ENCODE measurements at places on chromosomes 11 and 22.

GRCh38 chr11:96341211-96342013, 1.6 kb downstream of the MAML2 start:
- DNase-seq, result peak; percentile 51

GRCh38 chr11:110069158-110069737, 23.9 kb upstream of the ZC3H12C start:
- peak; percentile 89 for DNase-seq

DNA sequence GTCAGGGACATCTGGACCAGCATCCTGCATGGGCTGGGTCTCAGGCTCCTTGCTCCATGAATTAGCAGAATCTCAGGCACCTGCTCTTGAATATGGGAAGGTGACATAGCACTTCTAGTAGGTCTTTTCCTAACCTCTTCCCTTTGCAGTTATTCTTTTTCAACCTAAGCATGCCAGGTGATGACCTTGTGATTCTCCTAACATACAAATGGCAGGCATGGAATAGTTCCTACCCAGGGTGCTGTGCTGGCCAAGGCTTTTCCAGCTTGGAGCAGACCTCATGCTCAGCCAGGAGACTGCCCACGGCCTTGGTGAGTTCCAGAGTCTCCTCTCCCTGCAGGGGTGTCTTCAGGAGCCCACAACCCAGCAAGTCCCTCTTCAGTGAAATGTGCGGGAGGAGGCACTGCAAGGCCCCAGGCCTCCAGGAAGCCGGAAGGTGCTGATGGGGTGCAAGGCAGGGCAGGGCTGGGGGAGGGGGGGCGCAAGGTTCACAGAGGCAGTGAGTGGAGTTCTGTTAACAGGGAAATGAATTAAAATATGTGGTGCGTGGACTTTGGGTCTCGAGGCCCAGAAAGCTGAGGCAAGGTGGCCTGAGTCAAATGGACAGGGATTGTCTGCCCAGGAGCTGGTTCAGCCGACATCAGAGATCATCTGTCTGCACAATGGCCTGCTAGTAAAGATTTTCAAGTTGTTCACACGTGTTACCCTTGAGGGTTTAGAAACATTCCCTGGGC, 75.9 kb upstream of the SEPTIN5 start:
- DNase-seq, result no peak

DNA sequence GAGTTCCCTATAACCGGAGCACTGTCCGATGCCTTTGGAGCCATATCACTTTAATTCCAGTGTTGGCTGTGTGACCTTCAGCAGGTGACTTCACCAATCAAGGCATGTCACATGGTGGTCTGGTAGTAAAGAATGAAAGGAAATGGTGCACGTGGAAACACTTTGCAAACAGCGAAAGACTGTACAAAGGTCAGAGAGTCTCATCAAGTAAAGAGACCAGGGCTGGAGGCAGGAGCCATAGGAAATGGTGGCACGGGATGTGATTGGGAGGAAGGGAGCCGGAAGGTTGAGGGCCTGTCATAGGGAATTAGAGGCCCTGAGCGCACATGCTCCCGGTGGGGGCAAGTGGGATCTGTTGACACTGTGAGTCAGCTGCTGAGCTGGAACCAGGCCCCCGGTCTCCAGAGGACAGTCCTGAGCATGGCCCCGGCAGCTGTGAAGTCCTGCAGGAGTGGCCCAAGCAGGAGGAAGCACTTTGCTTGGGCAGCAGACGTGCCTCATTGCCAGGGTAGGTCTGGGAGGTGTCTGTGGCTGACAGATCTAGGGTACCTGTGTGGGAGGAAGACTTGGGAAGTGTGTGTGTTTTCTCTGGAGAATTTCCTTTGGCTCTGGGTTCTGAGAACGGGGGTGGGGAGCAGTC, 2.0 kb downstream of the DAGLA start:
- DNase-seq, result no peak

DNA sequence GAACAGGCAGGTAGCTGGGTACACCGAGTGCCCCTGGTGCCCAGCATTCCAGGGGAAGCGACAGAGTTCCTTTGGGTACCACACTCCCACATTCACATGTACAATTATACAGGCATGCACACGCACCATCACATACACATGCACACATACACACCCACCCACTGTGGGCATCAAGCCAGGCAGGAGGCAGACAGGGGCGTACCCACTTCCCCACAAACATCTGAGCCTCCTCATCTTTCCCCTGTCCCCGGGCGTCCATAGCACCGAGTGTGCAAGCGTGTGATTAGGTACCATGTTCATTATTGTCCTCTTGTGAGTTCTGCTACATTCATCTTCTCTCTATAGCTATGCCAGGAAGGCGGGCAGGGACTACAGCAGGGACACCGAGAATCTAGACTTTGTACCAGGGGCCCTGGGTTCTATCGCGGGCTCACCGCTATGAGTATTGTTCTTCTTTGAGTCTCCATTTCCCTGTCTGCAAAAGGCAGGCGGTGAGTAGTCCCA, 2.1 kb upstream of the CARD10 start:
- no peak for DNase-seq

- DNase-seq, result peak; percentile 34
Measured at GRCh38 chr11:114026355-114026754, 33.2 kb upstream of the ZBTB16 start.

DNA sequence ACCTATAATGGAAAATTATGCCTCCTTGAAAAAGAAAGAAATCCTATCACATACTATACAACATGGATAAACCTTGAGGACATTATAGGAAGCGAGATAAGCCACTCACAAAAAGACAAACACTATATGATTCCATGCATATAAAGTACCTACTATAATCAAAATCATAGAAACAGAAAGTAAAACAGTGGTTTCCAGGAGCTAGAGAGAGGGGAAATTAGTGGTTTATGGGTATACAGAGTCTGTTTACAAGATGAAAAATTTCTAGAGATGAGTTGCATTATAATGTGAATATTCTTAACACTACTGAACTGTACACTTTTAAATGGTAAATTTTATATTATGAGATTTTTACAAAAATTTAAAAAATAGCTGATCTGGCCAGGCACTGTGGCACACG, 40.5 kb upstream of the ARHGAP42 start:
- no peak for DNase-seq

GRCh38 chr11:101618709-101619108, 34.9 kb upstream of the TRPC6 start:
- peak; percentile 66 for DNase-seq

DNA sequence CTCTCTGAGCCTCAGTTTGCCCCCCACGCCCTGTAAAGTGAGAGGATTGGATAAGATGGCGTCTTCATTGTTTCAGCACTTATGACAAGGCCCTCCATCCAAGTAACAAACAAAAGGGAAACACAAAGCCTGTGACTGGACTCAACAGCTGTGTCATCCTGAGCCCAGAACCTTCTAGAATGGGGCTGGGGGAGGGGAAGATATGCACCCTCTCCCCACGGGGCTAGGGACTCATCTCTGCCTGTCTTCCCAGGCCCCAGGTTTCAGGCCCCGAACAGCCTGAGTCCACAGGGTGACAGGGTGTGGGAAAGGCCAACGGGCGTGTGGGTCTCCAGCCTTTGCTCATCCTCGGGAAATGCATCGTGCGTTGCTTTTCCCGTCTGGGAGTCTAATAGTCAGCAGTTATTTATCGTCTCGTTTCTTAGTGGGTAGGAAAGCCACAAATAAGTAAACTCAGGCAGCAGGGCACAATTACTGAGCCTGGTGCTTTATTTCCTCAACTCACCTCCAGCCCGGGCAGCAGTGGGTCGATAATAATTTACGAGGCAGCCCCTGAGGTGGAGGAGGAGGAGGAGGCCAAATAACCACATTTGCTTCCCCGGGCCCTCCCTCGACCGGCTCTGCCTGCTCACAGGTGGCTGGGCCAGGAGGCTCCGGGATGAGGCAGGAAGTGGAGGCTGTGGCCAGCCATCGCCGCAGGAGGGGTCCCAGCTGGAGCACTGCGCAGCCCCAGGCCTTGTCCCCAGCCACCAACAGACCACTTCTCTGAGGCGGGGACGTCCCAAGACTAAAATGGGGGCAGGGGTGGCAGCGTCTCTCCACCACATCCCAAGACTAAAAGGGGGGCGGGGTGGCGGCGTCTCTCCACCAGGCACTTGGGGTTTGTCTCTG, 54.4 kb downstream of the FLRT1 start:
- DNase-seq, result no peak

- no peak for DNase-seq
Measured at GRCh38 chr22:36964106-36964505, 50.7 kb downstream of the CSF2RB start.

- no peak for DNase-seq
Measured at GRCh38 chr11:35170503-35170902, 31.5 kb downstream of the CD44 start.

GRCh38 chr11:133903875-133904817, 52.6 kb downstream of the IGSF9B start:
- no peak for DNase-seq

DNA sequence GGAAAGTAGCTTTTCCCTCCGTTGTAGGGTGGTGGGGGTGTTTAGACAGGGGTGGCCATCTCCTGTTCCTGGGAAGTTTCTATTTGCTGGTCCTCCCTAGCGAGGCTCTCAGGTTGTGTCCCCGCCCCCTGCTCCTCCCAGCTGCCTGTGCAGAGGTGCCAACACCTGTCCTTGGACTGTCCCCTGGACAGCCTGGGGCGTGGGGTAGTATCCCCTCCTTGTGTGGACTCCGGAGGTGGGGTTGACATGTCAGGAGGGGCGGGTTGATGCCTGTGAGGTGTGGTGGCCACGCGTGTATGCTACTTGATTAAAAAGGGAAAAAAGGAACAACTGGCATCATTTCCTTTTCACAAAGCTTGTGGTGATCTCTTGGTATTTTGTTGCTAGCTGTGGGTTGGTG, 14.3 kb upstream of the RANBP1 start:
- no peak for DNase-seq

DNA sequence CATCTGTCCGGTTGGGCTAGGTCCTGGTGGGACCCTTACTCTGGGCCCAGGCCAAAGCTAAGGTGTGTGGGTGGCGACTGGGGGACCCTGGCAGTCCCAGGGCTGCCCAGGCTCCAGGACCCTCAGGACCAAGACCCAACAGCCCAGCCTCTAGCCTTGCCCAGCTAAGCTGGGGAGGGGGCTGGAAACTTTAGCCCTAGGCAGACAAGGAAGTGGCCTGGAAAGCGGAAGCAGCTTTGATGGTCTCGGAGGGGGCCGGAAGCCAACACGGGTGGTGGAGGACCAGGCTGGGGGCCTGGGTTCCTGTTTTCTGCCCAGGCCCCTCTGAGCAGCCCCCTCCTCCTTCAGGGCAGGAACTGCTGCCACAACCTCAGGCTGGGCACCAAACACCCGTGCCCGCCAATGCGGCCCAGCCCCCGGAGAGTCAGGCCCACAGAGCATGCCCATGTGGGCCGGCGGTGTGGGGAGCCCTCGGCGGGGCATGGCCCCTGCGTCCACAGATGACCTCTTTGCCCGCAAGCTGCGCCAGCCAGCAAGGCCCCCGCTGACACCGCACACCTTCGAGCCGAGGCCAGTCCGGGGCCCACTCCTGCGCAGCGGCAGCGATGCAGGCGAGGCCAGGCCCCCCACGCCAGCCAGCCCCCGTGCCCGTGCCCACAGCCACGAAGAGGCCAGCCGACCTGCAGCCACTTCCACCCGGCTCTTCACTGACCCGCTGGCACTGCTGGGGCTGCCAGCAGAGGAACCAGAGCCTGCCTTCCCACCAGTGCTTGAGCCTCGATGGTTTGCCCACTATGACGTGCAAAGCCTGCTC, 2.8 kb downstream of the SIPA1 start:
- no peak for DNase-seq

DNA sequence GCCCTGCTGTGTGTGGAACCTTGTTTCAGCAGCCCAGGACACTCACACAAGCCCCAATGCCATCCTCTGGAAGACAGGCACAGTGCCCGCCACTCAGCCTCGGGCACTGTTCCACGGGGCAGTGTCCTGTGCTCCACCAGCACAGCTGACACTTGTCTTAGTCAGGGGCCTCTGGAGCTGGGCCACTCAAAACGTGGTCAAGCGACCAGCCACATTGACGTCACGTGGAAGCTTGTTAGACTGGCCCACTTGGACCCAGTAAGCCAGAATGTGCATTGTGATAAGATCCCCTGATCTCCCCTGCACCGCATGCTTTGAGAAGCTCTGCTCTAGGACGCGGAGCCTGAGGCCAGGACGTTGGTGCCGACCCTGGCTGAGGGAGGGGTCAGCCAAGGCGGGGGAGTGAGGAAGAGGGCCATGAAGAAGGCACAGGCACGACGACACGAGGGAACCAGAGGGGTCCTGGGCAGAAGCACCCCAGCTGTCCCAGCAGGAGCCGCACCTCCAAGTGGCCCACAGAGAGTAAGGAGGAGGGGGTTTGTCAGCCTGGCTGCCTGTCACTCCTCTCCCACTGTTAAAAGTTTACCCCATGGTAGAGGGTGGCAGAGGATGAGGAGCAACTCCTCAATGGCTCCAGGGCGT, 64.6 kb downstream of the LINC01488 start:
- DNase-seq, result no peak

DNA sequence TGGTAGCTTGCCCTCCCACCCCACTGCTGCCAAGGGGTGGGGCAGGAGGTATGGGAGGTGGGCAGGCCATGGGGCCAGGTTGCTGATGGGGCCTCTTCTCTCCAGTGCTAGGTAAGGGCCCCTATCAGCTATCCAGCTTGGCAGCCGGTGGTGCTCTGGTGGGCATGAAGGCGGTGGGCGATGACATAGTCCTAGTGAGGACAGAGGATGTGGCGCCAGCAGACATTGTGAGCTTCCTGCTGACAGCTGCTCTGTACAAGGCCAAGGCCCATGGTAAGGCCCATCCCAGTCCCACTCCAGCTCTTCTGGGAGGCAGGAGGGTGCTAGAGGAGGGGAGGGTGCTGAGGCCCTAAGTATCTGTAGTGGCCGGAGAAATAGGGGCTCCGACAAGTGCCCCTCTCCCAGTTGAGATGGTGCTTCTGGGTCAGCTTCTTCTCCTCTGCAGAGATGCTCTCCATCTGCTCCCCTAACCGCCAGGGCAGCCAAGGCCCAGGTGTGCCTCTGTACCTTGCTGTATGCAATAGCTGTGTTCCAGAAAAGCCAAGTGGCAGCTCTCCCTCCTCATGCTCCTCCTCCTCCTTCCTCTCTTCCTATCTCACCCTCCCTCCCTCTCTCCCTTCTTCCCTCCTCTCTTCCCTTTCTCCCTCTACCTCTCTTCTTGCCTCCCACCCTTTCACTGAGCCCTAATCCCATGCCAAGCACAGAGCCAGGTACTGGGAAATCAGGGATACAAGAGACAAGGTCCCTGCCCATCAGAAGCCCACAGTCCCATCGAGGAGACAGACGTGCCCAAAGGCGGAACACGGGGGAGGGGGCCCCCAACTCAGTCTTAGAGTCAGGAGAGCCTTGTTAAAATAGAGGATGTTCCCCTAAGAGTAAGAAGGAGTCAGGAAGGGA, 55.3 kb downstream of the OTOG start:
- no peak for DNase-seq

- DNase-seq, result peak; percentile 43
Measured at GRCh38 chr11:87722756-87723565, 452.3 kb downstream of the RAB38 start.

- DNase-seq, result no peak
Measured at GRCh38 chr11:67496113-67496512, 9.1 kb downstream of the PITPNM1 start.

All from MCF 10A (cell line).